ENCODE measurements at places on chromosomes 11 and 22.

GRCh38 chr11:1202154-1202775 lies 20.6 kb upstream of the MUC5B start:
- DNase-seq, result no peak

DNA sequence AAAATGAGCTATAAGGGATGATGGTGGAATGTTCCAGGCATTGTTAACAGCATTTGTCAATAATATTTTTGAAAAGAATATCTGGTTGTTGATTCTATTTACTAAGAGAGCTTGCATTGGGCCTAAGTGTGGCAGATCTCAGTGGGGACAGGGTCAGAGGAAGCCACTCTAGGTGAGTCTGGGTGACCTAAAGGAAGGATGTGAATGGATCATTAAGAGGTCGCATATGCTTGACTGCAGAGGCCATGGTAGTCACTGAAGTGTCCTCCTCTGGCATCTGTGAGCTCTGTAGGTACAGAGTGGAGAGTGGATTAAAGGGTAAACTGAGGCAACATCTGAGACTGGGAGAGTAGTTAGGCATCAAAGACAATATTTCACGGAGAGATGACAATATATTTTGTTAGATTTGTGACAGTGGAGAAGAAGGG lies 37.9 kb upstream of the TOP3B start:
- no peak for DNase-seq

DNA sequence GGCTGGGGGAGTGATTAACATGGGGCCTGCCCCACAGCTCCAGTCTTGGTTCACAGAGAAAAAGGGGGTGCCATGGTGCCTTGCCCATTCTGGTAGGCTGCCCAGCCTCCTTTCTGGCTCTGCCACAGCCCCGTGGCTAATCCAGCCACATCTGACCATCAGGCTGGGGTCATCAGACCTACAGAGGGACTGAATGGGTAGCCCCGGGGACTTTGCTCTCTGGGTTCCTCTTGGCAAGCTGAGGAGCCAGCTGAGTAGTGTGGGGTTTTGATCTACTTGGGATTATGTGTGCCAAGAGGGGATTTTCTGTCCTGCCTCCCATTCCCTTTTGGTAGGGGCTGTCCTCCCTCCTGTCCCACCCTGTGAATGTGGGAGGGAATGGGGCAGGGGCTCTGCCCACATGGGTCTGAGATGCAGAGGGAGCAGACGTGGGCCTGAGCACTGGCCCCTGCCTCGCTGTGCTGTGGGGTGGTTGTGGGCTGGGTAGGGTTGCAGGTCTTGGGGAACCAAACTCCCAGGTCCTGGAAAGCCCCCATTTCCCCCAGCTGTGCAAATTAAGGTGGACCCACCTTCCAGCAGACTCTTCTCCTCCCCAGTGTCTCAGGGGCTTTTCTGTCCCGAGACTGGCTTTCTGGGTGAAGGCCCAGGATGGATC lies 32.0 kb downstream of the CD82 start:
- no peak for DNase-seq

GRCh38 chr22:29212743-29213142 lies 7.0 kb downstream of the EMID1 start:
- no peak for DNase-seq

- no peak for DNase-seq
Measured at GRCh38 chr22:16586170-16586569, 6.4 kb downstream of the CCT8L2 start.

- no peak for DNase-seq
Measured at GRCh38 chr11:106369224-106369623, 291.8 kb downstream of the AASDHPPT start.

DNA sequence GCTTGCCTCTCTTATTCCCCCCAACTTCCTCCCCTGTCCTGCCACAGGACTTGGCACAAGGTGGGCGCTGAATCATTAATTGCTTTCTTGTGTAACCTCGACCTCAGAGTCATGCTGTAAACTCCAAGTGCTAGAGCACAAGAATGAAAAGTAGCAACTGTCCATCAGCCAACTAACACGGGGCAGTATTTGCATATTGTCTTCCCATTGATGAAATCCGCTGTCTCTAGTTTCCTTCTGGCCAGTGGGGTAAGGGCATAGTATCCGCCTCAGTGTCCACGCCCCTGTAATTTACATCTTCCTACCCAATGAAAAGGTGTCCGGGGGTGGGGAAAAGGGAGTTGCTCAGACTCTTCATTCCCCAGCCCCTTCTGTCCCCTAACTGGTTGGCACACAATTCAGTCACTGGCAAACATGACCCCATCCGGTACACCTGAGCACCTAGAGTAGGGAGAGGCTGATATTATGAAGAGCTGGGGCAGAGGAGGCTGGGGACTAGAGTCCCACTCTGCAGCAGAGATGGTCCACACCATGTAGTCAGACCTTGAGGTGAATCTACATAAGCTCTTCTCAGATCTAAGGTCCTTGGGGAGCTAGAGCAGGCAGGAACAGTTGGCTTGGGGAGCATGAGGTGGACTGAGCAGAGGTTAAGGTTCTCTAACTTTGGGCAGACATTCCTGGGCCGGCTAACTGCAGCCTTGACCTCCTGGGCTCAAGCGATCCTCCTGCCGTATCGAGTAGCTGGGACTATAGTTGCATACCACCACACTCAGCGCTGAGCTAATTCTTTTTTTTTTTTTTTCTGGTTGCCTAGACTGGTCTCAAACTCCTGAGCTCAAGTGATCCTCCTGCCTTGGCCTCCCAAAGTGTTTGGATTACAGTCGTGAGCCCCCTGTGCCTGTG lies 6.8 kb upstream of the GGA1 start:
- peak; percentile 48 for DNase-seq

DNA sequence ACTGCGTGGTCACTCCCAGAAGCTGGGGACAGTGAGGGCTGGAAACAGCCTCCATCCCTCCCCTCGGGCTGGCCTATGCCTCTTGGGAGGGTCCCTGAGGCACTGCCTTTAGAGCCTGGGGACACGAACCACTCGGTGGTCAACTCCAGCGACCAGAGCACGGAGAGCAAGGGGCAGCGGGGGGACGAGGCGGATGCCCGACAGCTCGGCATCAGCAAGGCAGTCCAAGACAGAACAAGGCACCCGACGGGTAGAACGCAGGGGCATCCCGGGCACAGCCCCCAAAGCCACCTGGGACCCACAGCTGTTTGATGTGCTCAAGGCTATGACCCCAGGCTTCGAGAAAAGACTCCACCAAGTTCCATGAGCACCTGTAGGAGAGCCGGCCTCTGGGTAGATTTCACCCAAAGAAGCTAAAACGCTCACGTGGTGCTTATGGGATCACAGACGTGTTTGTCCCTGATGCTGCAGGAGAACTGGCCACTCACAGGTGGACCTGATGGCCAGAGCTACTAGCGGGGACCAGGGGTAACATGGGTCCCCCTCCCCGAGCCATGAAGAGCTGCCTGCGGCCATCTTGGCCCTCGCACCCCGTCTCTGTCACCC lies 510 bp upstream of the LSP1 start:
- DNase-seq, result no peak

DNA sequence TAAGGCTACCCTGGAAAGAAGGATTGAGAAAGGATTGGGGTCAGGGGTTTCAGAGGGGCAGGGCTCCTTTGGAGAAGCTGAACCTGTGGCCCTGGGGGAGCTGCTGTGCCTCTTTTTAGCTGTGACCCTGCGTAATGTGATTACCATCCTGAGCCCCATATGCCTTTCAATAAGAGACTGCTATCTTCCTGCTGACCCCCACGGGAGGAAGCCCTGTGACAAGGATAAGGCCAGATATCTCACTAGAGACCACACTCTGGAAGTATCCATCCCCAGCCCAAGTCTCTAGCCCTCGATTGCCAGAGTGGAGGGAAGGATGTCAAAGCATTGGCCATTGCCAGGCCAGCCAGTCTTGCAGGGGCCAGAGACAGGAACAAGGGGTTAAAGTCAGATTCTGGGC lies 4.8 kb upstream of the SLC39A13 start:
- no peak for DNase-seq

DNA sequence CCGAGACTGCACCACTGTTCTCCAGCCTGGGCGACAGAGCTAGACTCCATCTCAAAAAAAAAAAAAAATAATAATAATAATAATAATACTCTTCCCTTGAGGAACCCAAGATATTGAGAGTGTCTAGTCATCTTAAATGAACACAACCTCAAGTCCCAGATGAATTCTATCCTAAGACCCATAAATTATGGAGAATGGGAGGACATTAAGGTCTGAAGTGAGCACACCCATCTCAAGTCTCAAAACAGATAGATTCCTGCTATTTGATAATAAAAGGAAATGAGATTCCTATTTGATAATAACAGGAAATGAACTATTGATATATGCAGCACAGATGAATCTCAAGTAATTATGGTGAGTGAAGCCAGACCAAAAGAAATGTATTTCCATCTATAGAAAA lies 51.5 kb downstream of the MAPK1 start:
- DNase-seq, result no peak

GRCh38 chr22:22827187-22827939 lies 60.3 kb upstream of the IGLL5 start:
- DNase-seq, result no peak

DNA sequence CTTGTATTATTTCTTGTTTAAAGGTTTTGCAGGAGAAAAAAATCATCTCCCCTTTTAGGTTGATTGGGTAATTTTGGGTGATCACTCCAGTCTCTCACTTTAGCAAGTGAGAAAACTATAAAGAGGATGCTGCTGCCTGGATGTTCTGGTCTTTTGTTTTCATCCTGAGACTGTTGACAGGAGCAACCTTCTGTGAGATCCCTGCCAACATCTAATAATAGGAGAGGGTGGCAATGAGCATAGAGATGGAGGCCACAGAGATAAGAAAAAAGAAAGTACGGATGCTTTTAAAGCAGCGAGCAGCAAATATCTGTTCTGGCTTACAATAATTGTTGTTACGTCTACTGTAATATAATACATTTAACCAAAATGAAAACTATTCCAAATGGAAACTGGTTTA lies 293.6 kb upstream of the MTNR1B start:
- no peak for DNase-seq

DNA sequence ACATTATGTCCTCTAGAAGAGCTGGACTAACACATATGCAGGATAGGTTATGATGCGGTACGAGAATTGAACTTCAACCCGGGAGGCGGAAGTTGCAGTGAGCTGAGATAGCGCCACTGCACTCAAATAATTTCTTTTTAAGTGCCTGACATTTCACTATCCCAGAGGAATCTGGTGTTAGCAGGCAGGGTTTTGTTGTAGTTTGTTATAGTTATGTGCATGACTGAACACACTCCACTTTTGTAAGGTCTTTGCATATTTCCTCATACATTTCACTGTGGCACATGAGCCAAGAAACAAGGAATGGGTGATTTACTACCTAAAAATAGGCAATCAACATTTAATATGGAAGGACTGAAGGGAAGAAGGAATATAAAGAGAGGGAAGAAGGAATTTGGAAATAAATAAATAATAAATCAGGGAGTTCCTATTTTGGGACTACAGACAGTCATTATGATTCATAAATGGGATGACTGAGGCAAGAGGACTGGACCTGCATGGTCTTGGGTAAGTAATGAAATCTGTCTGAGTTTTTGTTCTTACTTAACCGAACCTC lies 8.7 kb upstream of the HIPK3 start:
- peak; percentile 63 for DNase-seq

DNA sequence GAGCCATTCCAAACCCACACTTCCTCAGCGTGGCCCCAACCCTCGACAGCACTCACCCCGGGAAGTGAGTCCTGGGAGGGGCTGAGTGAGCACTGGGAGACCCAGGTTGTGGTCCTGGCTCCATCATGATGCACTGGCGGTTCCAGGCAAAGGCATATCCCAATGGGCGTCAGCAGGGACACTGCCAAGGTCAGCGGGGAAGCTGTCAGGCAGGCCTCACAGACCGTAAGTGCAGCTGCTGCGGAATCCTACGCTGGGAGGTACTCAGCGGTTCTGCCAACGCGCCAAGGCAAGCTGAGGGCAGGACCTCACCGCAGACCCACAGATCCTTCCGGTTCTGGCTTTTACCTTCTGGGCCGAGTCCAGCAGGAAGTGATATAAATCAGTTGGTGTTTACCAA lies 1.4 kb upstream of the GAL3ST1 start:
- no peak for DNase-seq

DNA sequence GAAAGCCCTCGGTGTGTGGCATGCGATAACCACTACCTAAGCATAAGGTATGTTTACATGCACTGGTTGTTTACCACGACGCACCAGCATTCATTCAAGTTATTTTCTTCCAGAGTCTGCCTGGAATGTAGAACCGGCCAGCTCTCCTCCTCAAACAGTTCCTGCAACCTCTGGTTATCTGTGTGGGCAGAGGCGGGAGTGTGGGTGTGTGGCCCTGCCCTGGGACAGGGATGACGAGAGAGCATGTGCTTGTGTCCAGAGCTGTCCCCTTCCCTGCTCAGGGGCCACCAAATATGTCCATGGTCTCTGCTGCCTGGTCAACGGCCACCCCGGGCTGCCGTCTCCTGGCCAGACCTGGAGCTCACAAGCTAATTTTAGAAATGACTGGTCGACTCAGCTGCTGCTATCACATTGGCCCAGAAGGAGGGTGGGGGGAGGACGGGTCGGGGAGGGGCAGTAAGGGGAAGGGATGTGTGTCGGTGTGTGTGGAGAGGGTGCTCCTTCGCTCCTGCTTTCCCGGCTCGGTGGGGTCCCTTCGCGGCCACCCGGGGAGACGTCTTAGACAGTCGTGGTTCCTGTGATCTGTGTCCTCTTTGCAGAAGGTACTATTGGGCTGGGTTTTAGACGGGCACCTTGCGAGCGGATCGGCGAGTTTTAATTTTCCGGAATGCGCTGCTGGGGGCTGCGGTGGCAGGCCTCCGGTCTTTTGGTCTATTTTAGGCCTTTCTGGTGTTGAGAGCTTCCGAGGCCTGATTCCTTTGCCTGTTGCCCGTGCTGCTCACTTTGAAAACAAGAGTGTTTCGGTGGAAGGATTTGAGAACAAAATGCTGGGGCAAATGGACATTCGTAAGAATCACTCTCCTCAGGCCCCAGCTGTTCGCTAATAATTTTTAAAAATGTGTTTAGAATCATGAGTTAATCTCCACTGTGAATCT lies at the start of gene MYO18B:
Gene MYO18B, plus strand, starts transcription at position 497 of the 935 bp plus-strand sequence. CDS start 18,905 bp downstream, outside the sequence.
- DNase-seq, result peak; percentile 29

DNA sequence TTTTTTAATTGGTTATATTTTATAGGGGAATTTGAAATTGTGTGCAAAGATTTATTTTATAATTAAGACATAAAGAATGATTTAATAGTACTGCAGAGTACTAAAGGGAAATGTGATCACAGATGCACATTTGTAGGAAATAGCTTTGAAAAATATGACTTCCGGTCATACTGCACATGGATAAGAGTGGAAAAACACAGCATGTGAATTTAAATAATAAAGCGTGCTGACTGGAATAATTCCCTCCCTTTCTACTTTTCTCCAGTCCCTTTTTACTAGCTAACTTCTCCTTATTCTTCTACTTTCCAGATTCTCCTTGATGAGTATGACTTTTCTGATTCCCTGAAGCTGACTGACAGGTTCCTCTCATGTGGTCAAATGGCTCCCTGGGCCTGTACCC lies 238.4 kb upstream of the CTSC start:
- no peak for DNase-seq

- DNase-seq, result no peak
Measured at GRCh38 chr22:45726081-45726480, 54.4 kb downstream of the ATXN10 start.

Data from inflammatory macrophage (primary cell).